ENCODE measurements at places on chromosomes 5 and 9.

DNA sequence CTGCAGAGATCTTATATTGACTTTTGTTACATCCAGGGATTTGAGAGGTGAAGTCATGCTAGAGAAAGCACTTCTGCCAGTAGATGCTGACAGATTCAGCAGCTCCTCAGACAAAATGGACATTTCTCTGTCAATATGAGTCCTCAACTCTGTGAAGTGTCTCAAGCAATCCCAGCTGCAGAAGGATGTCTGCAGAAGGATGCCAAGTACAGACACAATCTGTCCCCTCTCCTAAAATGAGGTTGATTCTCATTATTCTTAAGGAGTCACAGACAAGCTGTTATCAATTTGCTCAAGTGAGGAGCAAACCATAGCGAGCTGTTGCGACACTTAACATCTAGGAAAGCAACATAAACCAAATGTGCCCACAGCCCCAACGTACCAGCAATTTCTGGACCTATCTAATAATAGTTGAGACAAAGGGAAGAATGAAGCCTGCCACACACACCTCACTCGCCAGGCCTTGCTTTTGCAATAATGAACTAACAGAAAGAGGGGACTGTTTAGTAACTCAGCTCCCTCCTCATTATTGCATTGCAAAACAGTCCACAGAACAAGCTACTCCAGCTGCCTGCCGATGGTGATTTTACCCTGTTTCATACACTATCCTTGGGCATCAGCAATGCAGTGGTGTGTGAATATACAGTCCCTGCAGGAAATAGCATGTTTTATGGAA lies 364.2 kb upstream of the PDE4D start:
- no peak for DNase-seq

DNA sequence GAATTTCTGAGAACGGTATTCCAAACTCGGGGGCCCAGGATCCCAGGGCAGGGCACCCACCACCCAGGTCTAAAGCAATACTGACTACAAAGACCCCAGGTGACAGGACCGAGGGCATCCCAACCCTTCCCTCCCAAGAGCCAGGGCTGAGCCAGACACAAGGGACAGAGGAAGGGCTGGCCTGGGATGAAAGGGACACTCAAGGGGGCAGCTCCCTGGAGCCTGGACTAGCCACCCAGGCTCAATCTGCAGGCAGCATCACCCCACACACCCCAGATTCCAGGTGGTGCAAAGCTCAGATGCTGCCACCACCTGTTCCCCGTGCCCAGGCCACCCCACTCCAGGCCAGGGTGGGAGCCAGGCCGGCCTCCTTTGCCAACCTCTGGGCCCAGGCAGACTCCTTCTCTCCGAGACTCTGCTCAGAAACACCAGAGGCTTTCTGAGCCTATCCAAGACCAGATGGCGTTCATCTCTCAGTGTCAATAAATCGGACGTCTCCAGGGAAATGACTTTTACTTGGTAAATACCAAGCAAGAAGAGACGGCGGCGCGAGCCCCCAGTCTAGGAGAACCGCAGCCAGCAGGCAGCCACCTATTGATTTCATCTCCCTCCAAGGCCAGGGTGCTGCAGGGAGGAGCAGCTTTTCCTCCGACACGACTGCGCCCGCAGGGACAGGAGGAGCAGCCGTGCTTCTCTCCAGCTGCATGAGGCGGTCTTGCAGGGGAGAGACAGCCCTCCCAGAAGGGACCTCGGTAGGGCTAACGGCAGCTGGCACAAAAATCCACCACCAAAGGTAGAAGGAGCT lies 94.1 kb upstream of the ADAMTS2 start:
- no peak for DNase-seq

DNA sequence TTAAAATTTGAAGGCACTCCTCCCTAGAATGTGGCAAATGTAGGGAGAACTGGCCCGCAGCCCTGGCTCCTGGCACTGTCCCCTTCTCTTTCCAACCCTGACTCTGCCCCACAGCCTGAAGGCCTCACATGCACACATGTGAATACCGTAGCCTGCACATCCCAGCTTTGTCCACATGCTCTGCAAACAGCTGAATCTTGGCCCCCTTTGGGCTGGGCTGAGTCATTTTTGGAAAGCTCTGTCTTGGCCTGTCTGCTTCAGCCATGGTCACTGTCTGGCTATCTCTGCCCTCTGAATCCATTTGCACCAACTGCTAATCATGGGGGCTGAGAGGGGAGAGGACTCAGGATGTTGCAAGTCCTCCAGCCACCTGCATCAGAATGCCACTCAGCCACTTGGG lies 22.1 kb upstream of the GALNT10 start:
- DNase-seq: peak; percentile 42

- no peak for DNase-seq
These were observed 1671.2 kb upstream of the ACO1 start for GRCh38 chr9:30713243-30713642.

GRCh38 chr5:52909192-52909591 lies 80.0 kb upstream of the ITGA2 start:
- DNase-seq: no peak

GRCh38 chr9:134937566-134938345 lies 20.0 kb upstream of the FCN1 start:
- DNase-seq: no peak

DNA sequence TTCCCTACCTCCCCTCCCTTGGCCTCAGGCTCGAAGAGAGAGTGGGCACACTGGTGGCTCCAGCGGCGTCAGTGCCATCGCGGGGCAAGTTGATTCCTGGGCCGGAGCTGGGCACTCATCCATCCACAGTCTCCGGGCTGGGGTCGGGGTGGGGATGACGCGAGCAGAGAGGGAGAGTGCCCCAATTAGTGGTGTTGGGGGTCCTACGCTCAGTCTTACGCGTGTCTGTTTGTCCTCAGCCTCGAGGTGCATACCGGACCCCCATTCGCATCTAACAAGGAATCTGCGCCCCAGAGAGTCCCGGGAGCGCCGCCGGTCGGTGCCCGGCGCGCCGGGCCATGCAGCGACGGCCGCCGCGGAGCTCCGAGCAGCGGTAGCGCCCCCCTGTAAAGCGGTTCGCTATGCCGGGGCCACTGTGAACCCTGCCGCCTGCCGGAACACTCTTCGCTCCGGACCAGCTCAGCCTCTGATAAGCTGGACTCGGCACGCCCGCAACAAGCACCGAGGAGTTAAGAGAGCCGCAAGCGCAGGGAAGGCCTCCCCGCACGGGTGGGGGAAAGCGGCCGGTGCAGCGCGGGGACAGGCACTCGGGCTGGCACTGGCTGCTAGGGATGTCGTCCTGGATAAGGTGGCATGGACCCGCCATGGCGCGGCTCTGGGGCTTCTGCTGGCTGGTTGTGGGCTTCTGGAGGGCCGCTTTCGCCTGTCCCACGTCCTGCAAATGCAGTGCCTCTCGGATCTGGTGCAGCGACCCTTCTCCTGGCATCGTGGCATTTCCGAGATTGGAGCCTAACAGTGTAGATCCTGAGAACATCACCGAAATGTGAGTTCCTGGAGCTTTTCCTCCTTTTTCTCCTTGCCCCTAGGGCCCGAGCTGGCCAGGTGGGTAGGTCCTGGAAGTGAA lies 861 bp downstream of the NTRK2 start:
- DNase-seq: no peak

DNA sequence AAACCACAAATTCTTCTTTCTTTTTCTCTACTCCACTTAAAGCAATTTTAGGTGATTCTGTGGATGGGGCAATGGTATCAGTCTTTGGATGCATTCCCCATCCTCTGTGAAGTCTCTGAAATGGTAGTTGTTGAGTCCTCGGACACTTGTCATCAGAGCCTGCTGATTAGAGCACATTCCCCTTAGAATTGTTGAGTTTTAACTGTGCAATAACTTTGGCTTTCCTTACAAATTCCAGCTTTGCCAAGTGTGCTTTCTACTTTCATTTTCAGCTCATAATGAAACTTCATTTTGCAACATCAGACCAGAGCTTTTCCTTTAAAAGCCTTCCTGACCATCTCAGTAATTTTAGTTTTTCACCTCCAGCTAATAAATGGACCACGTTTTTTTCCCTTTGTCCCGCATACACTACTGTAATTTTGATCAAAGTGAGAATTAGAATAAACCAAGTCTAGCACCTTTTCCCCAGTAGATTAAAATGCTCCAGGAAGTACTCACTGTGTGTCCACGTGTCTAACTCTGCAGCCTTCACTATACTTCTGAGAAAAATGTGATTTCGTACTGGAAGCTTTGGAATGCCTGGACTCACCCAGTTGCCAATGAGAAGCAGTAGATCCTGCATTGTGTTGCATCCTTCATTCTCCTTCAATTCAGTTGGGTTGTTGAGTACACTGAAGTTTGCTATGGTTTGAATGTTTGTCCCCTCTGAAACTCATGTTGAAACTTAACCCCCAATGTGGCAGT lies 135.6 kb downstream of the NTRK2 start:
- no peak for DNase-seq

GRCh38 chr9:1222511-1222910 lies 172.4 kb downstream of the DMRT2 start:
- DNase-seq: peak; percentile 47

GRCh38 chr5:150407096-150407720 lies 5.5 kb downstream of the CD74 start:
- DNase-seq: no peak

GRCh38 chr5:153081385-153081784 lies 409.1 kb upstream of the GRIA1 start:
- no peak for DNase-seq

- peak; percentile 79 for DNase-seq
These were observed 513.1 kb downstream of the PDE4D start for GRCh38 chr5:59380350-59380951.

DNA sequence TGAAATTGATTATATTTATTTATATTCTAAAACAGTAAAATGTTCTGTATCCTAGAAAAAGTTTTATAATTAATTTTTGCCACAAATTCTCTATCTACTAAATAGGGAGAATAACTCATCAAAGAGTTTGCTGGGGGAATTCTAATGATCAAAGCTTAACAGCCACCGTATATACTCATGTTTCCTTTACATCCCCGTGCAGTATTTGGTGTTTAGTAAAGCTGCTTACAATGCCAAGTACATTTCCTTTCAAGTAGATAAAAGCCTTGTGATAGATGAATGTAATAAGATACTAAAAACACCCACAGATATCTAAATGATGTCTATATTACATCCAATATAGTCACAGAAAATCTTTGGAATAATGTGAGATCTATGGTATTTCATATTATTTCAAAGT lies 312.2 kb downstream of the HCN1 start:
- no peak for DNase-seq

DNA sequence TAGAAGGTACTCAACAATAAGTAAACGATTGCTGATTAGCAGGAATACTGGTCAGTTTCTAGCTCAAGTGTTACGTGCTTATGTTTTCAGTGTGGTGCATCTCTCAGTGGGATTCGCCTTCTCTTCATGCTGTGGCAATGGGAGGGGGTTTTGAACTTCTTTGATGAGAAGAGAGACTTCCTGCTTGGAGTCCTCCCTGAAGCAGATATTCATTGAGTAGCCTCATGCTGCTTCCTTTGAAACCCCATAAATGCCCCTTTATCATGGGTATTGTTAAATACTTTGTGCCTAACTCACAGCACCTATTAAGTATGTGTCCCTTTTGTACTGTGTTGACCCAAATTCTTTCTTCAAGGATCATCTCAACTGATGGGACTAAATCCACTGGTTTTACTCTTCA lies 116.5 kb downstream of the DOCK8 start:
- DNase-seq: no peak

- peak; percentile 58 for DNase-seq
These were observed 66.5 kb upstream of the TGFBR1 start for GRCh38 chr9:99038484-99038820.
